CD4-positive, alpha-beta T cell treated with Interleukin-15 for 1 hour (primary cell): ENCODE measurements at places on chromosomes 1 and 21.

GRCh38 chr1:43868741-43869067 lies 64.9 kb upstream of the ARTN start:
- no peak for DNase-seq

DNA sequence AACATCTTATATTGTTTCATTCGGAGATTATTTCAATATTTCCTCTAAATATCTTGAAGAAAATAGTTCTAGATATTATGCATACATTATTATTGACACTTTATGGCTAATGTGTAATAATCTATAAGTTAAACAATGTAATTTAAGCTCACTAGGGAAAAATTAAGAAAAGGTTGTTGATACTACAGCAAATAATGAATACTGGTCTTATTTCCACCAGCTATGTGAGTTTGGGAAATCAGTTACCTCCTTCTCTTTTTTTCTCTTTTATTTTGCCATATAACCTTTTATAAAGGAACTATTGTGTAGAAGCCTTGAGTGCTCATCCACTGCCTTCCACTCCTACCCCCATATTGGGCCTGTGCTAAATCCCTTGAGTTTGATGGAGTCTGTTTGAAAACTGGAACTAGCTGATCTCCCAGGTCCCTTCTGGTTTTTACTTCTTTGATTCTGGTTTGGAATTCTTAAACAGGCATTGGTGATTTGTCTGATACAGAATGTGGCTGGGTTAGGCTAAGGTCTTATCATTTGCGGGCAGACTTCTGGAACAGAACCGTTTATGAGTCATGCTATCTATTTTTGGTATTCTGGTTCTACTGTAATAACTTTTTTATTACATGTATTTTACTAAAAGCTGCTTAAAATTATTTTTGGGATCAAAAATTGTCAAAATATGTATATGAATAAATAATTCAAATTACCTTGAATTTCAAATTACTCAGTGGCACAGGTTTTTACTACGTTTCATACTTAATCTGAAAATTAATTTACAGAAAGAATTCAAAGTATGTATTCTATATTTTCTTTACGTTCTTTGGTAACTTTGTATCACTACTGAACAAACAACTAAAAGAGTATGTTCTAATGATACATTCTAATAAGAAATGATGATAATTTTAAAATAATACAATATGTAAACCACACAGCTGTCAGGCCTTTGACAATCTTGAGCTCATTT lies 5.0 kb upstream of the CDC14A start:
- DNase-seq = no peak

DNA sequence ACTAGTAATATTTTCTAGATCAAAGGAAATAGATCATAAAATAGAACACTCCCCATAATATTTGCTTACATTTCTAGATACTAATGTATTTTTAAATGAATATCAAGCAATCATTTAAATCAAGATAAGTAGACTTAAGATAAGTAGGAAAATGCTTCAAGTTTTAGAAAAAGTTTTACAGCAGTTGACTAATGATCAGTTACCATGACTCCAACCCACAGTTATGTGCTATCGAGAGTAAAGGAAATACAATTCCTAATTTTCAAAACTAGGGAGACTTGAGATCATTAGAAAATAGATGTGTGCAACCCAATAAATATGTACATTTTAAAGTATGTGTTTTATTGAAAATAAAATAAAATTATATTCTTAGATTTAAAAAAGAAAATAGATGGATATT lies 95.0 kb downstream of the DENND1B start:
- DNase-seq = no peak

DNA sequence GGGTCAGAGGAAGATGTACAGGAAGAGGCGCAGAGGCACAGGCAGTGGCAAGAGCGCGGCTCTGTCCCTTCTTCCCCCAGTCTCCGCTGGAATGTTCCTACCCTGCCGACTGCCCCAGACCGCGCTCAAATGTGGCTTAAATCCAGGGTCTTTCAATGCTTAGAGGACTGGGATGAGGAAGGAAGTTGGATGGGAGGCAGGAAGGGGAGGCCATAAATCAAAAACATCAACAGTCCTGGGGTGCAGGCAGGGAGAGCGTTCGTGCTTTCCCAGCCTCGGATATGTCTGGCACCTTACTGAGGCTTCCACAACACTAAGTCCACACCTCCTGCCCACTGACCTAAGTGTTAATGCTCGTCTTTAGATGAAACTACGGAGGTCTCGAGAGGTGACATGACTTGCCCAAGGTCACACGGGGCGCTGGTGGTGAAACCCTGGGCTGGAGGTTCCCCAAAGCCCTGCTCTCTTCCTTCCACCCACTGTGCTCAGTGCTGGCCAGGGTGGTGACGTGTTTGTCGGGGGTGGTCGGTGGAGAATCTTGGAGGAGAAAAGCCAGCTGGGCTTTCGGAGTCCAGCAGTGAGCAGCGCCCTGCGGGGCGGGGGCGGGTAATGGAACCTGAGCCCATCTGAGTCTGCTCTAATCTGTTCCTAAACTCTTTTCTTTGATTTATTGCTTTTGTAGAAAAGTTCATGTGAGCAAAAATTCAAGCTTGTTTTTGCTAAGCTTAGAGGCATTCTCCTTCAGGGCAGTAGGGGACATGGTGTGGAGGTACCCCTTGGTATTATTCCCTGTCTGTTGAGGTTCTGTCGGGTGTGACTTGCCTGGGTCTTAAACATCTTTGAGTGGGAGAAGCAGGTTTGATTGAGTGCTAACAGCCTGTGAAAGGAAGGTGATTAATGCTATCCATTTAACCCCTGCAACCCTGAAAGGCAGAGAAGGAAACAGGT lies 708 bp downstream of the CDA start:
- peak; percentile 49 for DNase-seq

GRCh38 chr1:215557504-215557903 lies 9.6 kb upstream of the KCTD3 start:
- no peak for DNase-seq
